Neural progenitor cell (in vitro differentiated cells): ENCODE measurements at places on chromosomes 11 and 22. TPM values are rescaled to one million over a fixed set of nuclear protein-coding genes. Genes with fewer than 3 reads are reported as not detected.

DNA sequence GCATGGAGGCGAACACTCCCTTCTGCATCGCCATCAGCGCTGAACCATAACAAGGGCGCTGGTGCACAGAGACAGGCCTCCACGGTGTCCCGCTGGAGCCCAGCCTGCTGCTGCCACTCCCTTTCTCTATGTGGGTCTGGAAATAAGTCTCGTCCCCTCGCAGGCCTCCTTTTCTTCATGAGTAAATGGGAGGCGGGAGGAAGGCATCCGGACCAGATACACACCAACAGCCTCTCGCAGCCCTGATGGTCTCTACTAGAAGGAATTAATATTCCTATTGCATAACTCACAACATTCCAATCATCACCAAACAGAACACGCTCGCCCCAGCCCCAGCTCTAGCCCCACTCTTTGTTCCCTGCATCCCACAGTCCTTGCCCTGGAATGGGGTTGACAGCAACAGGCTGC lies 14.9 kb downstream of the RASD2 start:
- no peak for DNase-seq

ZDHHC8 gene
- 7.1 and 11.4 TPM in 2 replicates for total RNA-seq

MB gene
- total RNA-seq = 0.53 TPM in 1 of 2 replicates, not detected in the other

OR8D1 gene
- not detected in 2 replicates for total RNA-seq

DNA sequence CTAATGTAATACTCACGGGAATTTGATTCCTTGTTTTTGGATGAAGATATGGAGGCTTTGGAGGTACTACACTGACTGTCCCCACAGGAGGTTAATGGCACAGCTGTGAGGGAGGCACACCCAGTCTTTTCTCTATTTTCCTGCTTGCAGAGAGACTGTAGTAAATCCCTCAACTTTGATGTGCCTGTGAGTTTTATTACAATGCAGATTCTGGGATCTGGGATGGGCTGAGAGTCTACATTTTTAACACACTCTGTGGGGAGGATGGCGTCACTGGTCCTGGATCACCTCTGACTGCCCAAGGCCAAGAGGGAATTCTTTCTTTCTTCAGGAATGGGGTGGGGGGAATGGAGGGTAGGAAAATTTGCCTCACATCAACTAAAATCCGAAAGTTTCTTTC lies 80.2 kb upstream of the NTM start:
- DNase-seq = peak; percentile 25

OR6T1 gene
- not detected in 2 replicates for total RNA-seq

FGF19 gene
- 0.09 TPM in 1 of 2 replicates, not detected in the other for total RNA-seq

- DNase-seq = no peak
Observed at GRCh38 chr22:29890760-29891159, 7.8 kb downstream of the MTMR3 start.

TMEM191C gene
- 1.5 TPM in 1 of 2 replicates, not detected in the other for total RNA-seq

- DNase-seq = no peak
Observed at GRCh38 chr11:17397311-17398002, 9.0 kb upstream of the KCNJ11 start.

GRCh38 chr11:110162216-110162615 lies 69.0 kb downstream of the ZC3H12C start:
- no peak for DNase-seq

EXPH5 gene
- 0.84 and 1.4 TPM in 2 replicates for total RNA-seq

DNA sequence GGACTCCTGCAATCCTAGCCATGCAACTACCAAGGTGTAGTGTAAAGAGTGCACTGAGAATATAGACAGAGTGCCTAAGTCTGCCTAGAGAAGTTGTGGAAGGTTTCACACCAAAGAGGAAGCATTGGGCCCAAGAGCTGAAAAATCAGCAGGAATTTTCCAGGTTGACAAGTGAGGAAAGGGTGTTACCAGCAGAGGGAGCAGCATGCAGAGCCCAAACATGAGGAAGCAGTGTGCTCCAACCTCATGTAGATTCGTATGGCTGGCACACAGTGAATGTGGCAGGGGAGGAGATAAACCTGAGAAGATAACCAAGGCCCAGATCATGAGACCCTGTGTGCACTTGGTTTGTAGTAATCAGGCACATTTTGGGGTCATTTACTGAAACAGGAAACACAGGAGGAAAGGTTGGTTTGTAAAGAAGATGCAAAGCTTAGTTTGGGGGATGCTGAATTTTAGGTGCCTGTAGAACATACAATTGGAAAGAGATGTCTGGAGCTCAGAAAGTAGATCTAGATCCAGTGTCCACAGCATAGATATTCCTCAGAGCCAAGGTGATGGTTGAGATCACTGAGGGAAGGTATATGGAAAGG lies 1.7 kb downstream of the HPX start:
- peak; percentile 69 for DNase-seq

ASCL2 gene
- total RNA-seq = 2.2 TPM in 1 of 2 replicates, not detected in the other

DNA sequence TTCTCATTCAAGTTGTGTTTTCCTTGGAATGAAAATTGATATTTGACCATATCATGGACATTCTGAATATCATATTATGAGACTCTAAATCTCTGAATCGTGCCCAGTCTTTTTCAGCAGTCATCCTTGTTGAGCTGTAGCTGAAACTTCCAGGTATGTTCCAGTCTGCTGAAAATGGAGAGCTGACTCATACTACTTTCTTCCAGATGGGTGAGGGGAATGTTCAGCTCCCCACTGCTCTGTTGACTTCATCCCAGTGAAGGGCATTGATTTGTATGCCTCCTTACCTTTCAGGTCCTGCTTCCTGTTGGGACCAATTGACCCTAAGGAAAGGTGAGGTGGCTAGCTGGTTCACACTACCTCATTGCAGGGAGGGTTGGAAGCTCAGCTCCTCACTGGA lies 3.5 kb downstream of the OR5P2 start:
- DNase-seq = no peak

BCO2 gene
- 0.87 TPM in 1 of 2 replicates, not detected in the other for total RNA-seq

DNA sequence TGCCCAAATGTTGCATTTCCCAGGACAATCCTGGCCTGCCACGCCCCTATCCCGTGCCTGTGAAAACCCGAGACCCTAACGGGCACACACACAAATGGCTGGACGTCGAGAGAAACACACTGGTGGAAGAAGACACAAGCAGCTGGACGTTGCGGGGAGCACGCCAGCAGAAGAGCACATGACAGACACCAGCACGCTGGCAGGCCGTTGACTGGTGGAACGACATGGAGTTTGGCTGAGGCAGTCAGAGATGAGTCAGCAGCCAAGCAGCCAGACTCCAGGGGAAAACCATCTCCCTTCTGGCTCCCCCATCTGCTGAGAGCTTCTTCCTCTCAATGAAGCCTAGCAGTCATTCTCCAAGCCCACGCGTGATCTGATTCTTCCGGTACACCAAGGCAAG lies 606.7 kb upstream of the LRRC4C start:
- no peak for DNase-seq

MMP12 gene
- not detected in 2 replicates for total RNA-seq

DNA sequence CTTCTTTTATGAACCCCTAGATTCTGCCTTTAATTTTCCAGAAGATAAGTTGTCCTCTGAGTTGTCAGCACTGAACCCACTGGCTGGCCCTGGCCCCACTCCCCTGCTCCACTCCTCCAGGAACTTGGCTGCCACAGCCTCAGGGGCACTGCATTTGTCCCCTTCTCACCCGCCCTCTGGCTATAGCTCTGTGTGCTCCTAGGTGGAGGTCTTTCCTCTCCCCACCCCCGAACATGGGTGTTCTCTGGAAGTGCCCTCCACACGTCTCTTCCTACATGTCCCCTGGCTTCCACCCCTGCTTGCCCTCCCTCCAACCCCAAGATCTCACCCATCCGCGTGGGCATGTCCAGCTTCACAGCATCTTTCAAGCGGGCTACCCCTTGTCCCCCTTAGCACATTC lies 137.7 kb upstream of the TEAD1 start:
- no peak for DNase-seq

- DNase-seq = no peak
Observed at GRCh38 chr11:93732237-93732892, 8.9 kb downstream of the TAF1D start.

DNA sequence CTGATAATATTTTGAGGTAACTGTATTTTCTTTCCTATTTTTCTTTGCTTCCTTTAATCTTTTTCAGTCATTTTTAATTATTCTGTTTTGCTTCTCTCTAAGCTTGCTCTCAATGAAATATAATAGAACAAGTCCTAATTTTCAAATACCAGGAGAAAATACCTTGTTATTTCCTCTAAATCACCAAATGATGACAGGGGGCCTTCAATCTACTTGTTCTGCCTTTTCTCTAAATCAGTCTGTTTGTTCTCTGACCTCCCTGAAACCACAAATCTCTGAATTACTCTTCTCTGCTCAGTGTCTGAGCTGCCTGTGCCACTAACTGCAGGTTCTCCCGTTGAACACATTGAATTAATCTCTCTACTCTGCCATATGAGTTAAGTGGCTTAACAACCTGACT lies 286.2 kb downstream of the C11orf87 start:
- peak; percentile 13 for DNase-seq

- DNase-seq = peak; percentile 84
Observed at GRCh38 chr11:66069715-66070603, at the start of gene PACS1. Gene PACS1, plus strand, starts transcription at chr11:66070272. Its CDS starts 215 bp downstream, at chr11:66070487.

DNA sequence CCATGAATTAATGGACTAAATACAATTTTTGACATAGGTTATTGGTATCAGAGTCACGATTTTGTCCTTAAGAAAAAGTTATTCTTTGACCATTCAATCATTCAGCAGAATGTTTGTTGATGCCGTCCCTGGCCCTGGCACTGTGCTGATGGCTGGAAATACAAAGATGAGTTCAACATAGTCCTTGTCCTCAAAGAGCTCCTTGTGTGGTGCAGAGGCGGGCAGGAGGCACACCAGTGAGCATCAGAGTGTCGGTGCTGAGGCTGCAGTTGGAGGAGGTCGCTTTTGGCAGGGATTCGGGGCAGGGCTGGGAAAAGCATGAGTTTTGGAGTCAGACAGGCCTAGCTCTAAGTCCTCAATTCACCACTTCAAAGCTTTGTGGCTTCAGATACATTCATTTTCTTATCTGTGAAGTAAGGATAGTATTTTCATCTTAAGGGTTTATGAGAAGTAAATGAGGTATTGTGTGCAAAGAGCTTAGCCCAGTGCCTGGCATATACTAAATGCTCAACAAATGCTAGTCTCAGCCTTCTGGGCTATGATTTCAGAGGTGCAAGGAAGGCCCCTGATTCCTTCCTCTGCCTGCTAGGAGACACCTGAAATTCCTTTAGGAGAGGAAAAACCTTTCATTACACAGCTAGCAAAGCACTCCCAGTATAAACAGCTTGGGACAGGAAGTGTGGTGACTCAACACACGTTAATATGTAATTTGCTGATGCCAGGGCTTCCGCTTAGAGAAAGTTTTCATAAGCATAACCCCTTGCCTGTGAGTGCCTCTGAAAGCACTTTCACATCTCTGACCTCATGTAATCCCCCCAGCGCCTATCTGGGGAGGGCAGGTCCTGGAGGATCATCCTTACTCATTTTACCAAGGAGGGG lies 113.8 kb downstream of the NECTIN1 start:
- DNase-seq = no peak

DNA sequence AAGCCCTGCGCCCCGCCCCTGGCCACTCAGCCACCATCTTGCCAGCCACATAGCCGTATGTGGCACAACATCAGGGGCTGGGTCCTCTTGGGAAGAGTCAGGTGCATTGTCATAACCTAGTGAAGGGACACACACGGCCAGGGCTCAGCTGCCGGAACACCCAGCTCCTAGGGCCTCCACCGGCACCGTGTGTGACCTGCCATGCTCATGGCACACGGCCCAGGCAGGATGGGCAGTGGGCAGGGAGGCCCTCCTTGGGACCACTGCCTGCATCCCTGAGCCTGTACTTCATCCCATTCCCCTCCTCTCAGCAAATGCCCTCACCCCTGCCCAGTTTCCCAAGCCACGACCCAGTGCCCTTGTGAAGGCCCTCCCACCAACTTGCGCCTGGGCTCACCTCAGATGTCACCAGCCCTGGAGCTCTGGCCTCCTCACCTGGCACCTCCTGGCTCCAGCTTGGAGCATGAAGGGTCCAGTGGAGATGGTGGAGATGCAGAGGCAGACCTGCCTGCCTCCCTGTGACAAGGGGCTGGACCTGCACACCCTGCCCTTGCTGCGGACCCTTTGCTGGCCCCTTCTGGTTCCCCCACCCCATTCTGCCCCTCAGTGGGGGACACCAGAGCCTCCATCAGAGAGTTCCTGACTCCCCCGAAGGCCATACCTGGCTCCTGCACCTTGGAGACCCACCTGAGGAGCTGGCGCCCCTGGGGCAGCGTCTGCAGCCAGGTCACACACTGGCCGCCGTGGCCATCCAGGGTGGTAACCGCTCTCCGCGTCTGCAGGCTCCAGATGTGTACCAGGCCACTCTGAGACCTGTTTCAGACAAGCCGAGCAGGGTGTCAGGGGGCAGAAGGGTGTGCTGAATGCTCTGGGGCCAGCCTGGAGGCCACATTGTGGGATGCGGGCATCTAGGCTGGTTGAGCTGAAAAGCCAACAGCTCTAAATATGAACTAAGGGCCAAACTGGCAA lies 34.5 kb downstream of the GNB1L start:
- no peak for DNase-seq

DNA sequence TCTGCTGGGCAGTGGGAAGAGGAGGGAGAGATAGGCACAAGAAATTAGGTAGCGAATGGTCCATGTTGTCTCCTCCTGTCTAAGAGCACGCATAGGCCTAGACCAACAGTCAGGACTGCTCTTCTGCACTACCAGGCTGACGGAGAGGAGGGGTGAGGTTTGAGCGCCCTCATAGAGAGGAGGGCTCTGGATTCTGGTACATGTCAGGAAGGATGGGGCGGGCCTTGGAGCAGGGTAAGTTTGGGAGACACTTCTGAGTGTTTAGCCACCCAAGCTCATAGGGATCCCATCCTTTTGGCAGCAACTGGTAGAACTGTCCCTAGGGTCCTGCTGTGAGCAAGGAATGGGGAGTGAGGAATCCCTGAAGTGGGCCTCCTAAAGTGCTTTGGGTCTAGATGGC lies 60.4 kb downstream of the KCNC1 start:
- no peak for DNase-seq

MUC6 gene
- not detected in 2 replicates for total RNA-seq

- DNase-seq = no peak
Observed at GRCh38 chr22:42654436-42655073, 5.4 kb upstream of the CYB5R3 start.

GRCh38 chr11:45369313-45369712 lies 83.2 kb upstream of the SYT13 start:
- no peak for DNase-seq

GRCh38 chr22:37226514-37226913 lies 14.2 kb upstream of the SSTR3 start:
- no peak for DNase-seq

FOLR3 gene
- not detected in 2 replicates for total RNA-seq

NPTXR gene
- 0.99 and 2.5 TPM in 2 replicates for total RNA-seq

DNA sequence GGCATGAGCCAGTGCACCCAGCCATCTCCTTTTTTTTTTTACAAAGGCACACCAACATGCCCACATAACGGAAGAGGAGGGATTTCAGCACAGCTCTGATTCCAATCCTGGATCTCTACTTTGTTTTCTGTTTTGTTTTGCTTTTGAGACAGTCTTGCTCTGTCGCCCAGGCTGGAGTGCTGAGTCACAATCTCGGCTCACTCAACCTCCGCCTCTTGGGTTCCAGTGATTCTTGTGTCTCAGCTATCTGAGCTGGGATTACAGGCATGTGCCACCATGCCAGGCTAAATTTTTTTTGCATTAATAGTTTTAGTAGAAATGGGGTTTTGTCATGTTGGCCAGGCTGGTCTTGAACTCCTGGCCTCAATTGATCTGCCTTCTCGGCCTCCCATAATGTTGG lies 28.1 kb downstream of the VSTM5 start:
- no peak for DNase-seq

GRCh38 chr11:57647960-57648800 lies 1.5 kb downstream of the YPEL4 start:
- no peak for DNase-seq

MRGPRE gene
- not detected in 2 replicates for total RNA-seq

FOXR1 gene
- not detected in 2 replicates for total RNA-seq

KCNK7 gene
- 0.34 TPM in 1 of 2 replicates, not detected in the other for total RNA-seq

GRCh38 chr11:65188486-65188885 lies 6.8 kb downstream of the CAPN1 start:
- DNase-seq = no peak

ESAM gene
- total RNA-seq = 0.26 and 0.81 TPM in 2 replicates
